ENCODE measurements at places on chromosomes 11 and 22.

DNA sequence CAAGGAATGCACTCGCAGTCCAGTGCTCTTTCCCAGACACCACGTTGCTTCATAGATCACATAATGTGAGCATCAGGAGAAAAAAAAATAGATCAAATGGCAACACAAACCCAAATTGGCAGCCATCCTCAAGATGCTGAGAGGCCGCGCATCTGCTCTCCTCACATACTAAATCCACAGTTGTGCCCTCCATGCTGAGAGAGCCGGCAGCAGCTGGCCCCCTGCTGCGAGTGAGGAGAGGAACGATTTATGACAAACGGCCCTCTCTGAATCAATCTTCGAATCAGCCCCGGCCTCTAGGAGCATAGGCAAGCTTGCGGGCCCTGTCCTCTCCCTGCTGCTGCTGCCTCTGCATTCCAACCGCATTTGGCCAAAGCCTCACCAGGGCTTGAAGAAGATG, 159.9 kb upstream of the TENM4 start:
- no peak for DNase-seq

GRCh38 chr11:97502201-97502600, 1112.4 kb downstream of the JRKL start:
- DNase-seq, result no peak

DNA sequence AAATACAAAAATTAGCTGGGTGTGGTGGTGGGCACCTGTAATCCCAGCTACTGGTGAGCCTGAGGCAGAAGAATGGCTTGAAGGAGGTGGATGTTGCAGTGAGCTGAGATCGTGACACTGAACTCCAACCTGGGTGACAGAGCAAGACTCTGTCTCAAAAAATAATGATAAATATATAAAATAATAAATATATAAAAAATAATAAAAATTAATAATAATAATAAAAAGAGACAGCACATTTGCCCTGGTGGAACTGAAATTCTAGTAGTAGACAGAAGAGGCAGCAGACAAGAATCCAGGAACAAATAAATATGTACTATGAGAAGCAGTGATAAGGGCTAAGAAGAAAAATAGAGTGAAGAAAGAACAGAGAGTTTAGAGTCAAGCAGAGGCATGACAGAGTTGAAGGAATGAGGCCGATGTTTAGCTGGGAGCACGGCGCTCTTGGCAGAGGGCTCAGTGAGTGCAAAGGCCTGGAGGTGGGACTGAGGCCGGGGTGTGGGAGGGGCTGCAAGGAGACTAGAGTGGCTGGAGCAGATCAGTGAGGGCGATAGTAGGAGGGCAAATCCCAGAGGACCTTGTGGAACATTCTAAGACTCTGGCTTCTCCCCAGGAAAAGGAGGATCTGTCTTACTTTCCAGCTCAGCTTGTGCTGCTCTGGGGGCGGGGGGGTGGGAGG, 410.3 kb downstream of the MN1 start:
- no peak for DNase-seq

DNA sequence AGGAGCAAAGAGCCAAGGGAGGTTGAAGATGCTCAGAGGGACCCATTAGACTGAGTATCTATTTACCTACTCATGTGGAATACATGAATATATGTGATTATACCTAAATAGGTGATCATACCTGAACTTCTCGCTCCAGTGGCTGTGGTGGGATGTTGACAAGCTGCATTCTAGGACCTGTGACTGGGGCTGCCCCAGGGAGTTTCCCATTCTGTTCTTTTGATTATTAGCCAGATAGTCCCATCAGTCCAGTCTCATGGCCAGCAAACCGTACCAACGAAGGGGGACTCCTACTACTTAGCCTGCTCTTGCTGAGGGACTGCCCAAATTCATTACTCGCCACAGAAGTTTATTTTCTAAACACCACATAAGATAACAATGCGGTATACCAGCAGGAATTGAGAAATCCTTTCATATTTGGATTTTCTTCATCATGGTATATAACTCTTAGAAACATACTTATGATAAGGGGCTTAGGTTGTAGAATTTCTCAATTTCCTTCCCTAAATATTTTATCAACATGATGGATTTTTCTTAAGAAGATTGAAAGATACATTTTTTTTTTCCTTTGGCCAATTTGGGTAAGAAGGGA, 273.9 kb downstream of the NTM start:
- DNase-seq, result no peak

All from D721Med (cell line).